Large intestine (tissue), 12 donors: ENCODE measurements at places on chromosomes 6 and 20.

DNA sequence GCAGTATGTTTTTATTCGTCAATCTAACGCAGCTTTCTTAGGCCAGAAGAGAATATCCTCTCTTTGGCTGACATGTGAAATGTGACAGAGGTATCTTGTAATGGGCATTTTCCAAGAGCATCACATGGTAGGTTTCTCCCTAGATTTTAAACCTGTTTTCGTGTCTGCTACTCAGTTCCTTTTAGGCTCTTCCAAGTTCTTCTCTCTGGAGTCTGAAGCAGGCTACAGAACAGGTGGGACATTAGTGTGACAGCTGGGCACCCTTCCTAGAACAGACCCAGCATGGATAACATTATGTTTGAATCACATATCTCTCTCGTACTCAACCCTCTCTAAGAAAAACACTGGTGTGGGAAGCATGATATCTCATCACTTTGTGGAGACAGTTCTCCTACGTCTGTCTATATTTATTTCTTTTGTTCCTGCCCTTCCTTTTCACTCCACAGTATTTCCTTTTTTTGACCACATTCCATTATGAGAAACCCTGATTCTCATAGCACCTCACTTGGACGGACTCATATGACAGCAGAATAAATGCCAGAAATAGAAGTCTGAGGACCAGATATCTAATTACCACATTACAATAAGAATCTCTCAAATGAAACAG, 263.4 kb downstream of the NKAIN2 start:
- no peak for DNase-seq

- DNase-seq = no peak
Observed at GRCh38 chr6:38021029-38021428, 201.5 kb downstream of the ZFAND3 start.

GRCh38 chr6:106161893-106162292, 75.8 kb downstream of the PRDM1 start:
- no peak for DNase-seq

GRCh38 chr6:88810089-88810488, 153.3 kb downstream of the RNGTT start:
- DNase-seq = no peak

DNA sequence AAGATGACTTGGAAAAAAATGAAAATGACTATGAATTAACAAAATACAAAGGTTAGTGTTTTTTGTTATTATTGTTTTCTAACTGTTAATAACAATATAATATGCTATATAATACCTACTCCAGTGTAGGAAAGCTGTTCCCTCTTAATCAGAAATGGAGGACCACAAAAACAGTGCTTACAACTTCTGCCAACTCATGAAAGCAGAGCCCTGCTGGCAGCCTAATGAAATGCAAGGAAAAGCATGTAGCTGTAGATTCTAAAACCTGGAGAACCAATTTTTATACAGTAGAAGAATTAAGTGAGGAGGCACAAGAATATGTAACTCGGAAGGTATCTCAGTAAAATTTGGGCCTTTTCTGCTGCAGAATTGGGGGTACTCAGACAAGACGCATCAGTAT, 29.4 kb downstream of the PHIP start:
- DNase-seq = no peak

DNA sequence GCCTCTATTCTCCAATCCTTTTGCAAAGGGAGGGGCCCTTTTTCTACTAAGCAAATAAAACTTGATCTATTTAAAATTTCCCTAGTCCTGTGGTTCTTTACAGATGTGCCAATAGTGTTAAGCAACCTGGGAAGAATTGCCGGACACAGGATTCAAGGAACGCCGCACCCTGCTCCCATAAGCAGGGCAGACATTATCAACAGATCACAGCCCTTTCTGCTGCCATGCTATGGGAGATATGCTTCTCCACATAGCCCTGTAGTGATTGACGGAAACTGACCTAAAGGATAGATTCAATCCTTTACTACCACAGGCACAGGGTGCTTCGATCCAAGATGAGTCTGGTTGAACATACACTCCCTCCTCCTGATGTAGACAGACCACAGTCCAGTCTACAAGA, 118.4 kb upstream of the TRAF3IP2 start:
- DNase-seq = no peak

DNA sequence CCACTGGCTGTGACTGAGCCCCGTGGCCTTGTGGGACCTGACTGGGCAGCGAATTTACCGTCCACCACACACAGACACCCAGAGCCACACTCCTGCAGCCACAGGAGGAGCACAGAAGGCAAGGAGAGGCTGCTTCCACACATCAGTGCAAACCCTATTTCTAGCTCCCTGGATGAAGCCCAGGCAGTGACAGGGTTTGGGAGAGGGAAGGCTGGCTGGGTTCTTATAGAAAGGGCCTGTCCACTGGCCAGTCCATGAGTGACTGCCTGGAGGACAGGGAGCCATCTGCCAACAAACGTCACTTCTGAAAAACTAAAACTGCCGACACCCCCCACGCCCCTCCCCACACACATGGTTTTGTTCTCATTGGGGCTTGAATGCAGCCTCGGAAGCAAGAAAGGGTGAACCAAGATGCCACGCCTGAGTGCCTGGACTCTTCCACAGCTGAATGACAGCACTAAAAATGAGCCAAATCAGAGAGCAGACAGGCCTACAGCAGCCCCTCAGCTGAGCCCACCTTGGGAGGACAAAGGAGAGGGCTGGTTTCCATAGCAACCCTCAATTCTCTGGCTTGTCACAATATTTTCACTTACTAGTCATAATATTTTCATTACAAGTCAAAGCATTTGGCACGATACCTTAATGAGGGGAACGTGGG, 38.4 kb downstream of the RRBP1 start:
- no peak for DNase-seq

DNA sequence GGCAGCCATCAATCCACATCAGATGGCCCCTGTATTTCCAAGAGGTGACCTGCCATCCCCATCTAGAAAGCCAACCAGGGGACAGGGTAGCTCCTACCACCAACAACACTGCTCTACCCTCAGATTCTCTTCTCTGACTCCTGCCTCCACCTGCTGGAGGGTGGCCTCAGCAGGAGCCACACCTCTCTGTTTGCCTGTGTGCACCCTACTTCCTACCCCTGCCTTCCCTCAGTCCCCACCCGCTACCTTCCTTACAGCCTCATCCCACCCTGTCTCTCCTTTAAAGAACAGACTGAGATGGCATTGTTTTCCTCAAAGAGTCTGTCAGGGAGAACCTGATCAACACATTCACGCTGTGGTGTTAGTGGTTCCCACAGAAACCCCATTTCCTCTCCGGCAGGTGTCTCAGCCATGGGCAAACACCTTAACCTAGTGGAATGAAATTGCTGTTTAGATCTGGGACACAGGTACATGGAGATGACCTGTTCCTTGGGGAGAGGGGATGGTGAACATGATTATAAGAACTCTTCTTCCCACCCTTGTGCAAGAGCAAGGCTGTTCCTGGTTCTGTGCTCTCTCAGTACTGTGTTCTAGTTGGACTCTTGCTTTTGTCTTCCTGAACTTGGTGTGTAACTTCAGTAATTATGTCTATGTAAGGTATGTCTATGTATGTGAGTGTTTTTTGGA, 1.8 kb downstream of the ENTPD6 start:
- no peak for DNase-seq

- DNase-seq = peak; percentile 16
Observed at GRCh38 chr20:40887105-40887504, 141.5 kb upstream of the TOP1 start.

GRCh38 chr6:1631251-1631650, 21.5 kb downstream of the FOXC1 start:
- DNase-seq = no peak

DNA sequence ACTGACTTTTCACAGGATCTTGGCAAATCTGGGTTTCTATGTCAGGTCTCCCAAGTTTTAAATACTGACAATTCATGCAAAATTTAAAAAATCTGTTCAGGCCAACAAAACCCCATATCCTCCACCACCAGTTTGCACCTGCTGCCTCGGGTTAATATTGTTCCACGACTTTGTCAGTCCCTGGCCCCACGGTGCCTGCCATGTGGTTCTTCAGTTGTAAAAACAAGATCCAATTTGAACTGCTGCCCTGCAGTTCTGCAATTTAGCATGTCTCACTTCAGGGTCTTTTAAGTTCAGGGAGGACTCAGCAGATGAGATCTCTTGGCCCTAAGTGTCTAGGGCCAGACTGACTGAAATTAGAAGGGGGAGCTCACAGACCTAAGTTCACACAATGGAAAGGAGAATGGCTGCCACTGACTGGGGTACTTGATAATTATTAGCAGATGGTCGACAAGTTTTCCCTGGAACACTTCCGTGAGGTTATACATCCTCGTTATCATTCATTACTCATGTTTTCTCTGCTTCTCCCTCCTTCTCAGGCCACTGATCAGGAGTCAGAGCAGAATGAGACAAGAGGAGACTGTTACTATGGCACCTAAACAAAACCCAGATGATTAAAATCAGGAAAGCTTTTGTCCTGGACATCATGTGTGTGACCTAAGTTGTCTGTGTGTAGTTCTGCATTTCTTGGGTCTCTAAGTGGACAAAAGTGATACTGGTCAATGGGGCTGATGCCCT, 223.6 kb downstream of the KIF16B start:
- no peak for DNase-seq
